Stimulated activated CD4-positive, alpha-beta T cell treated with anti-CD3 and anti-CD28 coated beads, Interleukin-4, amount 100 ng/mL, for 1 hour (primary cell): ENCODE measurements at places on chromosomes 16 and 17.

DNA sequence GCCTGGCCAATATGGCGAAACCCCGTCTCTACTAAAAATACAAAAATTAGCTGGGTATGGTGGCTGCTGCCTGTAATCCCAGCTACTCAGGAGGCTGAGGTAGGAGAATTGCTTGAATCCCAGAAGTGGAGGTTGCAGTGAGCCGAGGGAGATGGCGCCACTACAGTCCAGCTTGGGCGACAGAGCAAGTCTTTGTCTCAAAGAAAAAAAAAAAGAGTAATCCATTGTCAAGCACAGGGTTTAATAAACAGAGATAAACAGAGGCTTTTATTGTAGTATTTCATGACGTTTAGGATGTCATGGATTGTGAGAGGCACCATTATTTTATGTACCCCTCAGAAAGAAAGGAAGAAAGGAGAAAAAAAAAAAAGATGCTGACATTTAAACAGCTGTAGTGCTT, 75.2 kb upstream of the RNU2-1 start:
- DNase-seq: no peak

DNA sequence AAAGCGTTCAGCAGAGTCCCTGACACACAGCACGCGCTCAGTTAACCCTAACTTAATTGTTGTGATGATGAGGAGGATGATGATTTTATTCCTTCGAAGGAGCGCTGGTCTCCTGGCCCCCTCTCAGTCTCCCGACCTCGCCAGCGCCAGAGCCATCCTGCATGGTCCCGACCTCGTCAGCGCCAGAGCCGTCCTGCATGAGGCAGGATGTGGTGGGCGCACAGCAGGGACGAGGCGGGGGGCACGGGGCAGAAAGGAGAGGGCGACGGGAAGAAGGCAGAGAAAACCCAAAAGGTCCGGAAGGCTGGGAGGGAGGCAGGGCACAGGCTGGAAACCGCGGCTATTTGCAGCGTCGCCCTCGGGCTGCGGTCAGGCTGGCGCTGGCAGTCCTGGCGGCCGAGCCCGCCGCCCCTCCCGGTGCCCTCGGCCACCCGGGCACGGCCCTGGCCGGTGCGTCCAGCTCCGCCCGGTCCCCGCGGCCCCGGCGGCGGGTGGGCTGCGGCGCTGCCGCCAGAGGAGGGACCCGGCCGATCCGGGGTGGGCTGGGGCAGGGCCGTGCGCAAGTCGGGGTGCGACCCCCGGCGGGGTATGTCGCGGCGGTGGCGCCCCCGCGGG, 3.0 kb upstream of the TAC4 start:
- DNase-seq: no peak

- DNase-seq: no peak
Observed at GRCh38 chr16:55482056-55482455, 3.1 kb downstream of the MMP2 start.

- no peak for DNase-seq
Observed at GRCh38 chr17:17372856-17373520, 69.8 kb downstream of the NT5M start.

DNA sequence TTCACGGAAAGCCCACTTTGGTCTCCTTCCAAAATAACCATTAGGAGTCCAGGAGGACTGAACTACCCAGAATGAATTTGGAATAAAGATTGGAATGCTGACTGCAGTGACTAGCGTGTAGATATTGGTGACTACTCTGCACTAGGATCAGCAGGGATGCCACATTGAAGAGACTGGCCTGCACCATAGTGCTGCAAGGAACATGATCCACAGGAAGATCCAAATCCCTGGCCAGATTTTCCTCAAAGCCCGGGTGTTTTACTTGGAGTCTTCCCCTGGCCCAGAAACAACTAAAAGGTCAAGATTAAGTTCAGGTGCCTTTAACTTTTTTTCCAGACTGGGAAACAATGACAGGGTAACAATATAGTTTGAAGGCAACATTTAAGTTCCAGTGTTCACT, 870.4 kb downstream of the CDH8 start:
- no peak for DNase-seq

DNA sequence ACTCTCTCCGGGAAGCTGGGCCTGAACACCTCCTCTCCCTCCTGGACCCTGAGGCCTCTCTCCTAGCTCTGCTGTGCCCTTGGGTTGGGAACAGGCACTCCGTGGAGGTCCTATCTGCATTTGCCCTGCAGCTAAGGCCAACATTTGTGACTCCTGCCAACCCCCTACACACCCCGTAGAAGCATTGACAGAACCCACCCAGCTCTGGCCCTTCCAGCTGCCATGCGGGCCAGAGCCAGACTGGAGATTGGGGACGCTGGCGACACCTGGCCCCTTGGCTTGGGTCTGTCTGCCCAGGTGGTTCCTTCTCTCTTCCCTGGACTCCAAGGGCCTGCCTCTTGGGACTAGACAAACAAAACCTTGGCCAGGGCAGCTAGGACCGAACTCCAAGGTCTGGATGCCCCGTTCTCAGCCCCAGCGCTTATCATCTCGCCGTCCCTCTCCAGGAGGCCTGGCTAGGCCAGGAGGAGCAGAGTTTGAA, 644 bp upstream of the RHBDF2 start:
- no peak for DNase-seq
